ENCODE measurements at places on chromosomes 1 and 21.

GRCh38 chr1:202628646-202629215, 81.5 kb downstream of the SYT2 start:
- DNase-seq, result no peak

- no peak for DNase-seq
Measured at GRCh38 chr1:77385551-77385950, 103.7 kb downstream of the AK5 start.

DNA sequence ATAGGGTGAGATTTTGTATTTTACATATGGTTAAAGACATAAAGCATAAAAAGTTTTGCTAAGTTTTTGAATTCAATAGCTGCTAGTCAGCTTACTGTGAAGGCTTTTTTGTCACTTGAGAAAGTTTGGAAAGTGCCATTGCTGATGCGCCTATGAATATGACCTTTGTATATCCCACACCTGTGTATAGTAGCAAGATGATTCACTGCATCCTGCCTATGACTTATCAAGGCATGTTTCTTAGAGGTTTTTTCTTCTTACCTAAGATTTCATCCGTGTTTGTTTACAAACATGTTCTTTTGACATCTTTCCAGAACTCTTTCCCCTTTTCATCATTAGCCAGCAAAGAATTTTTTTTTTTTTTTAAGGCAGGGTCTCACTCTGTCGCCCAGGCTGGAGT, 51.5 kb downstream of the PRKAA2 start:
- DNase-seq, result no peak

GRCh38 chr21:28220680-28221079, 772.0 kb downstream of the LTN1 start:
- DNase-seq, result no peak

DNA sequence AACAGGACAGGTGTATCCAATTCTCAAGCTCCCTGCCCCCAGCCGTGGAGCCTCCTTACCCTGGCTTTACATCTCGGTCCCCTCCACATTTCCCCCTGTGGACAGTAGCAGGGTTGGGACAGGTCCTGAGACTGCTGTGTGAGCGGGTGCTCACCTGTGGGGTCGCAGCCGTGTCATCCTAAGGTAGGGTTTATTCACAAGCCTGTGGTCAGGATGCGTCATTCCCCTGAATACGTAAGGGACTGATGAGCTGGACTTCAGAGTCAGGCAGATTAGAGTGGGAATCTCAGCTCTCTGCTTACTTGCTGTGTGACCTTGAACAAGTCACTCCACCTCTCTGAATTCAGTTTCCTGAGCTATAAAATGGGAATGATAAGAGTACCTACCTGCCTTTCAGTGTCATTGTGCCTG, 17.7 kb downstream of the ZNF362 start:
- no peak for DNase-seq

DNA sequence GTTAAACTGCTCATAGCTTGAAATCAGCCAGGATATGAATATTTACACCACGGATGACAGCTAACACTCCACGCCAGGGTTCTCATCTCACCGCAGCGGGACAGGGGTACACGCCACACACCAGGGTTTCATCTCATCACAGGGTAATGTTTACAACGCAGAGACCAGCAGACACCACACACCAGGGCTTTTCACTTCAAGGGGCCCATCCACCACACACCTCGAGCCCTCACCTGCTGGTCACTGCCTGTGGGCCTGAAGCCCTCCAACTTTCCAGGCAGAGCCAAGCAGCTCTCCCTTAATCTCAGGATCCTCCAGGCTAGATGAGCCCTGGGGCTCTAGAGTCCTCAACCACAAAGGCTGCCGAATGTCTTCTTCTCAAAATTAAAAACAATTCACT, 1.3 kb upstream of the KRTAP10-12 start:
- DNase-seq, result no peak

DNA sequence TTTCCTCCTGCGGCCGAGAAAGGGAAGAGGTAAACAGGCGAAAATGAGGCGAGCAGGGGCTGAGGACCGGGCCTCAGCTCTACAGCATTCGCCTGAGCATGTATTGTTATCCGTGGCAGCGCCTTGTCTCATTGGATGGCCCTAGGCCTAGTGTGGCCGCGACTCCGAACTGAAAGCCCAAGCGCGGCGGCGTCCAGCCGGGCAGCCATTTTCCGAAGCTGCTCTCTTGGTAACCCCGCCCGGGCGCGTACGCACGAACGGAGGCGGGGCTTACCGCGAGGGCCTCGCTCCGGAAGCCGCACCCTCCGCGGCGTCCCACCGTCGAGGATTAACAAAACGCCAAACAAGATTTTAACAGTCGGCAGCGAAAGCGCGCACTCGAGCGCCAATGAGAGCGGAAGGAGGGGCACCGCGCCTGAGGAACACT, 797 bp upstream of the USP1 start:
- DNase-seq, result no peak

GRCh38 chr1:65457868-65458267, 37.4 kb downstream of the LEPR start:
- no peak for DNase-seq

- DNase-seq, result no peak
Measured at GRCh38 chr1:171032822-171033702, 57.6 kb upstream of the FMO3 start.

GRCh38 chr1:203057911-203058675, 27.7 kb downstream of the MYOG start:
- no peak for DNase-seq

GRCh38 chr1:56915960-56916359, 49.9 kb downstream of the C8B start:
- no peak for DNase-seq
